ENCODE measurements at places on chromosomes 12 and 14. TPM values are rescaled to one million over a fixed set of nuclear protein-coding genes. Genes with fewer than 3 reads are reported as not detected.

The COX8C gene
- not detected for total RNA-seq

The MORN3 gene
- total RNA-seq, result under 0.01 TPM

The CHGA gene
- not detected for total RNA-seq

The VWF gene
- total RNA-seq, result 0.35 TPM

The PELI2 gene
- 1.2 TPM for total RNA-seq

The LRRC10 gene
- not detected for total RNA-seq

The PLEKHG7 gene
- total RNA-seq, result not detected

The DUSP6 gene
- total RNA-seq, result 45.7 TPM

The ARPC3 gene
- 835 TPM for total RNA-seq

The SERPINA3 gene
- total RNA-seq, result 1.2 TPM

The AEBP2 gene
- total RNA-seq, result 7.2 TPM

The OR4K1 gene
- not detected for total RNA-seq

The ALDH1L2 gene
- 80.8 TPM for total RNA-seq

The MUCL1 gene
- not detected for total RNA-seq

The RBP5 gene
- total RNA-seq, result not detected

The CKAP4 gene
- 353 TPM for total RNA-seq

The LTB4R gene
- under 0.01 TPM for total RNA-seq

The VRTN gene
- not detected for total RNA-seq

The DNAH10 gene
- under 0.01 TPM for total RNA-seq

The STX2 gene
- 48.2 TPM for total RNA-seq

The KRT7 gene
- 1.2 TPM for total RNA-seq

The SLC25A47 gene
- total RNA-seq, result not detected

The CMA1 gene
- total RNA-seq, result not detected

The KCNA1 gene
- not detected for total RNA-seq

The BCL2L2 gene
- total RNA-seq, result 16.7 TPM

The KRT82 gene
- total RNA-seq, result not detected

The PTPRO gene
- total RNA-seq, result 0.35 TPM

The C12orf60 gene
- 1.9 TPM for total RNA-seq

The AGAP2 gene
- under 0.01 TPM for total RNA-seq

The PRICKLE1 gene
- total RNA-seq, result 17.0 TPM

The OR4K5 gene
- not detected for total RNA-seq

The CCDC184 gene
- 1.1 TPM for total RNA-seq

The PTHLH gene
- total RNA-seq, result not detected

The SLC22A17 gene
- 16.8 TPM for total RNA-seq

The GALNT16 gene
- total RNA-seq, result not detected

The SMIM41 gene
- total RNA-seq, result not detected

The BBOF1 gene
- 10.6 TPM for total RNA-seq

The RAB15 gene
- 3.2 TPM for total RNA-seq

The CLEC1B gene
- not detected for total RNA-seq

The KLRD1 gene
- under 0.01 TPM for total RNA-seq

The EGLN3 gene
- total RNA-seq, result 1.4 TPM

The C12orf56 gene
- total RNA-seq, result 5.8 TPM

The HOXC9 gene
- total RNA-seq, result 2.0 TPM

The SIX6 gene
- not detected for total RNA-seq

The SLC7A8 gene
- total RNA-seq, result 6.9 TPM

The DPPA3 gene
- not detected for total RNA-seq

The RPGRIP1 gene
- not detected for total RNA-seq

The ADAM21 gene
- total RNA-seq, result 0.86 TPM

The CFAP54 gene
- total RNA-seq, result 2.6 TPM

The SBNO1 gene
- total RNA-seq, result 19.7 TPM

The MARS1 gene
- total RNA-seq, result 166 TPM

The GPRC5A gene
- total RNA-seq, result 93.8 TPM

All from myometrial cell (primary cell).